ENCODE measurements at places on chromosomes 7 and 10.

DNA sequence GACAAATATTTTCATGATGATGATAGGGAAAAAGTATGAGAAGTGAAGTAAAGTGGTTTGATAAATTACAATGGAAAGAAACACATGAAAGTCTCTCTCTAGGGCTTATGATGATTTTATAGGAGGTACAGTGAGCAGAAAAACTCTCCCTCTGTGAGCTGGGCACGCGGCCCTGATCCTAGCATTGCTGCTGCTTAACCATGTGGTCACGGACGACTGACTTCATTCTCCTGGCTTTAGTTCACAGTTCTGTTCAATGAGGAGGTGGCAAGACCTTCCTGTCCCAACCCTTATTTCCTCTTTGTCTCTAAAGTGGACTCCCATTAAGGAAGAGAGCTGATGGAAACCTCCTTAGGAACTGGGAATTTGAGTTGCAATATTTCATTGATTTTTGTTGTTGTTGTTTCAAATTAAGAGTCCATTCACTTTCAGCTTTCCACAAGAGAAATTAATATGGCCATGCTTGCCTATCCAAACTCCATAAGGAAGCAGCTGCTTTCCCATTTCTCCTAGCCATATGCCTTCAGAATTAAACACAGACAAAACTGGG, 8.2 kb upstream of the PON3 start:
- DNase-seq = no peak

GRCh38 chr10:130430852-130431704, 294.9 kb downstream of the GLRX3 start:
- no peak for DNase-seq

- DNase-seq = no peak
Measured at GRCh38 chr10:78194539-78195402, 161.1 kb downstream of the RPS24 start.

GRCh38 chr10:79079054-79079397, 10.3 kb downstream of the ZMIZ1 start:
- no peak for DNase-seq

DNA sequence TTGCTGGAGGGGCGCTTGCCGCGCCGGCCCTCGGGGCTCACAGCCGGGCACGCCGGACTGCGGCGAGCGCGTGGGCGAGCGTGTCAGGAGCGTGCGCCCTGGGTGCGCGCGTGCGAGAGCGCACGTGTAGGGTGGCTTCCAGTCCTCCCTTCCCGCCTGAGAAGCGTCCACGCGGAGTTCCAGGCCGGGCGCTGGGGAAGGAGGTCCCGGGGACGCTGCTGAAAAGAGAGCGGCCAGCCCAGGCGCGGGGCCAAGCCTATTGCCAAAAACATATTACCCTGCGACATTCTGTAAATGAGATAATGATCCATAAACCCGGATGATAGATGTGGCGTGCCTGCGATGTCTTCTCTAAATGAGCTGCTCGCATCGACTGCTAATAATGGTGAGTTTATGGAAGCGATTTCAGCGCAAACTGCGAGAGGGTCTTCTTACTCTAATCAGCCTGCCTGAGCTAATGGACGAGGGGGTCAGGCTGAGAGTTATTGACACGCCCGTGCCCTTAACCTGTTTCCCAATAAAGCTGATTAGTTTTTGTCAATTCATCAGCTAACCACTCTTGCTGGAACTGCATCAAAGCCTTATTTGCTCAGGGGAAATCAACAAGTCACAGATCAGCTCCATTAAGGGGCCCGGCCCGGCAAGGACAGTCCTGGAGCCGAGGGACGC, 8.0 kb upstream of the MNX1 start:
- DNase-seq = no peak

GRCh38 chr7:31106303-31107105, 54.4 kb downstream of the ADCYAP1R1 start:
- DNase-seq = no peak

DNA sequence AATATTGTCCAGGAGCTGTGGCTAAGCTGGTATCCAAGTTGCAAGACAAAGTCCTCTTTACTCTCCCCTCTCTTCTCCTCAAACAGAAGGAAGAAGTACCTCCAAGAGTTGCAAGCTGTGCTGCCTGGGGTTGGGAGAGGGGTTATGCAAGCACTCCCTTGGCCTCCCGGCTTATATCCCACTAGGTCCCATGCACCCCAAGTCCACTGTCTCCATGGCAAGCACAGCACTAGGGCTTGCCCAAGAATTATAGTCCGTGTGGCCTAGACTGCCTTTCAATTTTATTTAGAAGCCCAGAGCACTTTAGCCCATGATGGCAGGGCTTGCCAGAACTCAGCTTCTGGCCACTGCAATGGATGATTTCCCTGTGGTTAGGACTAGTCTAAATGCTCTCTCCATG, 40.4 kb upstream of the TECTB start:
- no peak for DNase-seq

DNA sequence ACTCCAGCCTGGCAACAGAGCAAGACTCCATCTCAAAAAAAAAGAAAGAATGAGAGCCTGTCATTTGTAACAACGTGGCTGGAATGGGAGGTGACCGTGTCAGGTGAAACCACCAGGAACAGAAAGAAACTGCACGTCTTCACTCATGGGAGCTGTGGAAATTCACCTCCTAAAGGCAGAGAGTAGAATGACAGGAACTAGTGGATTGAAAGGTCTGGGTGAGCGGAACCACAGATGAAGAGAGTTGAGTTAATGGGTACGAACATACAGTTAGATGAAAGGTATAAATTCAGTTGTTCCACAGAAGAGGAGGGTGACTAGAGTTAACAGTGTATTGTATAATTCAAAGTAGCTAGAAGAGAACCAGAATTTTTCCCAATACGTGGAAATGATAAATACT, 78.6 kb downstream of the MAD1L1 start:
- DNase-seq = no peak

All from activated CD8-positive, alpha-beta memory T cell treated with anti-CD3 and anti-CD28 coated beads for 1 hour (primary cell).